NCI-H1105 treated with DMSO at 0.1 percent for 48 hours (cell line): ENCODE measurements at places on chromosomes 7 and 10.
A peak's percentile ranks its signal among the peaks of the same experiment; 100 is the strongest.

DNA sequence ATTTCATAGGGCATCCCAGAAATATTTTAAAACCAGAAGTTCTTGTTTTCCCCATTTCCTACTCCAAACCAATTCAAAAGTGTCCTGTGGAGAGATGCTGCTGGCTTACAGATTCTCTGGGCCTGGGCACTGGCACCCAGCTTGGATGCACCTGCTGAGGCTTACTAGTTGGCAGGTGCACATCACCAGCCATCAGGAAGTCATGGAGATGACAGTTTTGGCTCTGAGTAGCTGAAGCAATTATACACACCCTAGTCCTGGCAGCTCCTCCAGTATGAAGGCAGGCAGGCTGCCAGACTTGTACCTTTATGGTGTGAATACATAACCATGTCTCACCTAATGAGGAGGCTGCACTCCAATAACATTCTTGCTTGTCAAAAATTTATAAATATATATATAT, 276.6 kb upstream of the GHITM start:
- DNase-seq = peak; percentile 12

- DNase-seq = no peak
Observed at GRCh38 chr10:55747244-55747643, 613.8 kb downstream of the ZWINT start.

- no peak for DNase-seq
Observed at GRCh38 chr7:16710651-16711050, 42.9 kb upstream of the TSPAN13 start.

DNA sequence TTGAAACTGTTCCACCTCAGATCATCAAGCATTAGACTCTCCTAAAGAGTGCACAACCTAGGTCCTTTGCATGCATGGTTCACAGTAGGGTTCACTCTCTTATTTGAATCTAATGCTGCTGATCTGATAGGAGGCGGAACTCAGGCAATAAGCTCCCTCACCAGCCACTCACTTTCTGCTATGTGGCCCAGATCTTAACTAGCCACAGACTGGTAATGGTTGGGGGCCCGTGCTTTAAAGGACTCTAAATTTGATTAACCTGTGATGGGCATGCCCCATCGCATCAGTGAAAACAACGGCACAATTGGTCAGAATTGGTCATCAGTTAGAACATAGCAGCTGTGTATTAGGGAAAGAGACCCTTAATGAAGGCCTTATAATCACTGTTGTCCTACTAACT, 753.7 kb upstream of the SORCS1 start:
- no peak for DNase-seq

- DNase-seq = no peak
Observed at GRCh38 chr7:151051108-151051507, 2.8 kb downstream of the ASIC3 start.

DNA sequence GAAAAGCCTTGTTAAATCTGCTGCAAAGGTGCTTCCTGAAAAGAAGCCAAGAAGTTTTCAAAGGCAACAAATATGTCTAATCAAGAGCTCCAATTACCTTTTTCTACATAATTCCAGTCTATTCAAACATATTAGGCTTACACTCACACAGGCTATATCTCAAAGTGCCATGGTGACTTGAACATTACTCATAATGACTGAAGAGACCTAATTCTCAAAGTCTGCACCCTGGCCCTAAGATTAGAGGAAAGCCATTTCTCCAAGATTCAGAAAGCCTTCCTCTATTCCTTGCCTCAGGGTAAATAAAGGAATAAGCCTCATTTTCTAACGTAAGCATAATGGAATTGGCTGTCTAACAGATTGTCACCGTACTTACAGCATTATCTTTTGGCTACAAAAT, 78.3 kb upstream of the THSD7A start:
- no peak for DNase-seq

DNA sequence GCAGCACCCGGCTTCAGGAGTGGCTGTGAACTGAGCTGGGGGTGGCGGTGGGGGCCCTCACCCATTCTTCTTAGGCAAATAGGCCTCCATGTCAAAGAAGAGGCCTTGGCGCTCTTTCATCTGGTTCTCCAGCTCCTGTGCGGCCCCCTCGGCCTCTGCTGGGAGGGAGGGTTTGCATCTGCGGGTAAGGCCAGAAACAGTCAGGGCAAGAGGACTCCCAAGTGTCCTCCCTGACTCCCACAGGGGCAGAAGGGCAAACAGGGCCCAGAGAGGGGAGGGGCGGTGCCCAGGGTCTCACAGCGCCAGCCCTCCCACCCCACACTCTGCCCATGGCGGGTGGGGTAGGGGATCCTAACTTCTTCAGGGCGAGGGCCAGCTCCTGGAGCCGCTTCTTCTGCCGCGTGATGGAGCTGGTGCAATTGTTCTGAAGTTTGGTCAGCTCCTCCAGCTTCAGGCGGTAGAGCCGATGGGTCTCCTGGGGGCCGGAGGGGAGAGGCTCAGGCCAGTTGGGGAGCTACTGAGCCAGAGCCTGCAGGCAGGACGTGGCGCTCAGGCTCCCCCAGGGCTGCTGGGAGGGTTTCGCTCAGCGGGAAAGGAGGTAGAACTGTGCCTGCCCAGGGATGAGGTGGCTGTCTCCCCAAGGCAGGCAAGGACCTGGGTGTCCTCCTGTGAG, 2.2 kb downstream of the TMEM120A start:
- no peak for DNase-seq

- no peak for DNase-seq
Observed at GRCh38 chr10:76975126-76975525, 662.5 kb downstream of the KCNMA1 start.

DNA sequence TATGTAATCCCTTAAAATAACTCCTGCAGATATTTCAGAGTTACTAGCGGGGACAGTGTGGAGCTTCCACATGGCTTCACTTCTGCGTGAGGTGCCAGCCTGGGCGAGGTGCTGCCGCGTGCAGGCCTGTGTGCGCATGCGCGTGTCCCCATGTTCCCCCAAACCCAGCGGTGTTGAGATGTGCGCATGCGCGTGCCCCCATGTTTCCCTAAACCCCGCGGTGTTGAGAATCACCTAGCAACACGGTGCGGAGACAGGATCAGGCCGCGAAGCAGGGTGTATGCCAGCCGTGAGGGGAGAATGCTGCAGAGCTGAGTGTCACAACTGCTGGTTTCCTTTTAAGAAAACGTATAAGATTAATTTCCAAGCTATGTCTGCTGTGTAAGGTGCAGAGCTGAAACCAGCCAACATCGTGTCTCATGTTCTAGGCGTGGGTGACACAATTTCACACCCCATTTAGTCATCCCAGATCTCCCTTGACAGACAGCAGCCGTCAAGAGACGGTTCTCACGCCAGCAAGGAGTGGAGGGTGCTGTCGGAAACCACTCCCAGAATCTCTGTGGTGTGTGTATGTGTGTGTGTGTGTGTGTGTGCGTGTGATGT, 71.9 kb upstream of the ADARB2 start:
- no peak for DNase-seq

DNA sequence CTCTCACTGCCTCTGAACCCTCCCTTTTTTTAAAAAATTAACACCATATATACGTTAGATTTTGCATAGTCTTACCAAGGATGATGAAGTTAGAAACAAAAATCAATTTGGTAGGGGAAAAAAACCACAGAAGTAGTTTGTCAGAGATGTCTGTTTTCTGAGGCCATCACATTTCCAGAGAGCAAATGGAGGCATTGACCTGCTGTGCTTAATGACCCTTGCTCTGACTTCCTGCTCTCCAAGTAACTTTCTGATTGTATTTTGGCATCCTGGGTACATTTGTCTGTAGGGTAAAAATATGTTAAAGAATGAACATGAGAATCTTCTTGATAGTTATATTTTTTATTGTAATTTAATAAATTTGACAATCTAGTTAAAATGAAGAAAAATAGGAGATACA, 140.2 kb downstream of the LCOR start:
- DNase-seq = no peak

GRCh38 chr10:13990392-13990805, 340.3 kb downstream of the FRMD4A start:
- no peak for DNase-seq

DNA sequence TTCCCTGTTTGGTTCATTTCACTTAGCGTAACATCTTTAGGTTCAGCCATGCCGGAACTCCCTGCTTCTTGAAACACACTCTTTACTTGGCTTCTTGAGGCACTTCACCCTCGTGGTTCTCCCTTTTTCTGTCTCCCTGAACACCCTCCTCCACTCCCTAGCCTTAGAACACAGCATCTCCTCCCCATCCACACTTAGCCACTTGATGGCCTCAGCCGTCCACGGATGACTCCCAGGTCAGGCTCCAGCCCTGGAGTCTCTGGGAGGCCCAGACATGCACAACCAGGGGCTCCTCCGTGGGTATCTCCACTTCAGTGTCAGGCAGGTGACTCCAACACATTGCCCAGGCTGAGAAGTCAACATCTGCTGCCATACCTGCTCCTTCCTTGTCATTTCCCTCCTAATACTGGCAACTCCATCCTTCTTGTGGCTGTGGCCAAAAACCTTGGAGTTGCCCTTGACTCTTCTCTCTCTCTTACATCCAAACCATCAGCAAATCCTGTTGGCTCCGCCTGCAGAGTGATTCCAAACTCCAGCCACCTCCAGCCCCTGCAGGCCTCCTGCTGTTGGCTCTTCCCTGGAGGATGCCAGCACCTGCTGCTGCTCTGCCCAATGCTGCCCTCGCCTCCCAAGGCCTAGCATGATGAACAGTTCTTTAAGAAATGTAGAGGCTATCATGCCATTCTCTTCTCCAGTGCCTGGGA, 8.4 kb upstream of the INMT start:
- no peak for DNase-seq

- no peak for DNase-seq
Observed at GRCh38 chr10:124680675-124681074, 63.5 kb downstream of the FAM53B start.

- DNase-seq = no peak
Observed at GRCh38 chr10:60186315-60187071, 203.2 kb downstream of the ANK3 start.
